Left hindlimb (tissue), 1 donor: ENCODE measurements at places on chromosomes 7 and 10.

GRCh38 chr10:24341371-24341770, 132.4 kb downstream of the KIAA1217 start:
- DNase-seq: no peak

DNA sequence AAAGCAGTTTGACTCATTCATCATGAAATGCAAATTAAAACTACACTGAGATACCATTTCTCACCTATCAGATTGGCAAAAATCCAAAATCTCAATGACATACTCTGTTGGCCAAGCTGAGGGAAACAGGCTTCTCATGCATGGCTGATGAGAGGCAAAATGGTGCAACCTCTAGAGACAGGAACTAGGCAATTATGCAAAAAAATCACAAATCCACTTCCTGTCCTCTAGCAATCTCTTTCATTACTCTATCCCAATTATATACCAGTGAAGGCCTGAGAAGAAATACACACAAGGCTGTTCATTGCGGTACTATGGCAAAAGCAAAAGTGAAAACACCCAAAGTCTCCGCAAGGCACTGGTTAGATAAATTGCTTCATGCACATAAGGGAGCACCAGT, 25.9 kb upstream of the PTPRN2 start:
- DNase-seq: no peak

DNA sequence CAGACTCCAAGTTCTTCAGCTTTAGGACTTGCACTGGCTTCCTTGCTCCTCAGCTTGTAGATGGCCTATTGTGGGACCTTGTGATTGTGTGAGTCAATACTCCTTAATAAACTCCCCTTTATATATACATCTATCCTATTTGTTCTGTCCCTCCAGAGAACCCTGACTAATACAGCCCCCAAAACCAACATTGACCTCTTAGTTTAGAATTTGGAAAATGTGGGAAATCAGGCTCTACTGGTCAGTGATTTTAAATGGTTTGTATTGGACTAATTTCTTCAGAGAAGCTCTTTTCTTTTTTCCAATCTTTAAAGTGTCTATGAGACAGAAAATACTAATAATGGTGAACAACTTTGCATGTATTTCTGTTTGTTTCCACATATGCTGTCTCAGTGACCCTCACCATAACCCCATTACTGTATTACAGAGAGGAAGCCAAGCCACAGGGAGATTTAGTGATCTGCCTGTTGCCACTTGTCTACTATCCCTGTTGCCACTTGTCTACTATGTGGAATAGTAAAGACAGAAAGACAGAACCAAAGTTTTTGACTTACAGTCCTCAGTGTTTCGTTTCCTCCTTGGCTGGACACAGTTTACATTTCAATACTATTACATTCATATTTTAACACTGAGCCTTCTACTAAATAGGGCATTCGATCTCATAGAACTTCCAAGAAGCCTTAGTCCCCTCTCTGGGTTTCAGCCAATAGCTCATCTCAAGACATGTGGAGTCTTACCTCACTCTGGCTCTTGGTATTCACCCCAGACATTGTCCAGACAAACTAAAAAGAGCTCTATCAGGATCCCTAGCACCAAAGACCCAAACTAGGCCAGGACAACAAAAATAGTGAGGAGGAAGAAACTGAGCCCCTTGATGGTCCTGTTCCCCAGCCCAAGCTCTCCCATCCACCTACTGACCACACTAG, 121.0 kb downstream of the AKR1D1 start:
- no peak for DNase-seq

DNA sequence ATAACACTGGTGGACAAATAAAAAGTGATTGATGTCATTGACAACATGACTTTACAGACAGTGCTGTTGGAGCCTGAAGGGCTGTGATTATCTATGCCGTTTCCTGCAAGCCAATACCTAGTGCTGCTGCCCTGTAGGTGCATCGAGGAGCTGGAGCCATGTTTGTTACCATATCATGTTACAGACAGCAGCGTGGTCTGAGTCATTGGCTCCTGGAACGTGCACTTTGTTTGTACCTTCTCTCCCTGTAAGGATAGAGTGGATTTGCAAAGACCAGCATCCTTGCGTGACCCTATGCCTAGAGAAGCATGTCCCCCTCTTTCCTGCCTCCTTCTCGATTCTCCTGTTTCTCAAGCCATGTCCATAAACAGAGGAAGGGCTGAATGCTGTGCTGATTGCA, 597.2 kb downstream of the TYW1 start:
- DNase-seq: no peak

DNA sequence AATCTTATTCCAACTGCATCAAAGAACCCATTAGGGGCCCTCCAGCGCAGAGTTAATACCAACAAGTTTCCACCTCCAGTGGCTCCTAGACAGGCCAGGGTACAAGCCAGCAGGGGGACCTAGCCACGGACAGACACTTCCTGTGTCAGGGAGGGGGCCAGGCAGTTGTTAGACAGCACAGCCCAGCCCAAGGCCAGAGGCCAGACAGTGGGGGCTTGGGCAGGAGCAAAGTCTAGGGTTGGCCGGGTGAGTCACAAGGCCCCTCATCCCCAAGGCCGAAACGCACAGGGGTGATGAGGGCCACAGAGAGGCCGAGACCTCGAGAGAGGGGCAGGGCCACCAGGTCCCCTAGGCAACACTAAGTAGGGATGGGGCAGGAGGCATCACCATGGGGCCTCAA, 19.3 kb upstream of the OPTN start:
- DNase-seq: no peak

- no peak for DNase-seq
Observed at GRCh38 chr10:105761576-105762260, 1120.6 kb downstream of the SORCS3 start.

- no peak for DNase-seq
Observed at GRCh38 chr10:124279298-124279697, 139.4 kb downstream of the OAT start.

GRCh38 chr10:132179551-132180392, 7.0 kb upstream of the DPYSL4 start:
- no peak for DNase-seq

DNA sequence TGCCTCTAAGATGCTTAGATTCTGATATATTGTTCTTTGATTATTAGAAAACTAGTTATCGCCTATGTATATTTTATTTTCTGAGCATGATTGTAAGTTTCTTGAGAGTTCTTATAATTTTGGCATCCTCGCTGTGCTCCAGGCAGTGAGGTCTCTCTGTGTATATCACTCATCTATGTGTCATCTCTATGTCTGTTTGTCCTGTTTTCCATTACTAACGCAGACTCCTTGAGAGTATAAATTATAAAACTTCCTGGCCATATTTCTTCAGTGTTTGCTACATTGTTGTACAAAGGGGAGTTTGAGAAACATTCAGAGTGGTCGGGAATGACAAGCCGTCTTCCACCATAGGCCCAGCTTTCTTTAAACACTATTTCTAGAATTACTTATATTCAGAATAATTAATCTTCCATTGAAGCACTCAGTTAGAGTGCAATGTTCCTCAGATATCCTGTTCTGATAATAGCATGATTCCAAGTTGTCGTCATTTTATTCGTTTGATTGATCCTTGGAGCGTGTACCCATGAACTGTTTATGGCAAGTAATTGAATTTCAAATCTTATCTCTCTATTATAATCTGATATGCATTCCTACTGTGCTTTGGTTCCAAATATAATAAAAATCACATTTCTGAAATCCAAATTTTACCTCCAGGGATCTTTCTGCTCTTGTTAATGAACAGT, 206.6 kb downstream of the BAMBI start:
- DNase-seq: no peak

GRCh38 chr7:150940431-150941102, 37.6 kb downstream of the KCNH2 start:
- no peak for DNase-seq

DNA sequence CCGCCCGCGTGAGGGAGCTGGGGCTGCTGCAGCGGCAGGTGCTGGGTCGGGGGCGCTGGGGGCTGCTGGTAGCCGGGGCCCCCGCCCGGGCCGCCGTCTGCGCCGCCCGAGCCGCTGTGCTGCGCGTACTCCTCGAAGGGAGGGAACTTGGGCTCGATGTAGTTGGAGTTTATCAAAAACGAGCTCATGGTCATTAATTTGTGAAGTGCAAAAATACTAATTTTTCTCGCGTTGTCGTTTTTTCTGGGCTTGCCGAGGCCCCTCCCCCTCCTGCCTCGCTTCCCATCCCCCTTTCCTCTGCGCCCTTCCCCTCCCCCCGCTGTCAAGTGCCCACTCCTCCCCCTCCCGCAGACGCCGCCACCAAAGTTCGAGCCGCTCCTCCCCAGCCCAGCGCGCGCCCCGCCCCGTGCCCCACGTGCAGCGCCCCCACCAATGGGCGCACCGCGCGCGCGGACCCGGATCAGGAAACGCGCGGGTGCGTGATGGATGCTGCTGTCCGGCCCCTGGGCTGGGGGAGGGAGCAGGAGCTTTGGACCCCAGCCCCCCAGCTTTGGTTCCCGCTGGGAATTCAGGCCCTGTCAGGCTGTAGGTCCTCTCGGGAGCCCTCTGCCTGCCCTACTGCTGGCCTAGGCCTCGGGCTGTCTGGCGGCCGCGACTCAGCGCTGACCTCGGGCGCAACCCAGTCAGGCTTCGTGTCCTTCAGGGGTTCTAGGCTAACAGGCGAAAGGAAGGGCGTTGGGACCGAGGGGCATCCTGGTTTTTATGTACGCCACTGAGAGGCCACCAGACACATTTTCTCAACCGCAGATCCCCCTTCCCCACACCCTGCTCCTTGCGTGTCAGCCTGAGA, at the start of gene HOXA4:
Gene HOXA4, minus strand, starts transcription at position 218 of the 850 bp plus-strand sequence. Its CDS starts 24 bp downstream, at position 194.
- DNase-seq: peak; percentile 94

DNA sequence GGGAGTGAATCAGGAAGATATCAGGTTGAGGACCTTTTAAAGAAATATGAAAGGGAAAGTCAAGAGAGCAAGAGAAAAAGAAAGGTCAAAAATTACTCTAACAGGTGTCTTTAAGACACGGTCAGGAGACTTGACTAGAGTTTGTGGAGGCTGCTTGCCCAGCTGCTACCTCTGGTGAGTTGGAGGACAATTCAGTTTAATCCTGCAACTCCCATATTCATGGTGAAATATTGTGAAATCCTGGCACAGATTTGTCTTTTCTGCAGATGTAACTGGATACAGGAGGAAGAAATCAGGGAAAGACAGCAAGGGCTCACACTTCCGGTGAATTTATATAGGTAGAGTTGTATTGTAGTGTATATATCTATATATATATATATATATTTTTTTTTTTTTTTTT, 93.5 kb downstream of the AKAP9 start:
- no peak for DNase-seq
